ENCODE measurements at places on chromosomes 2 and 18.

GRCh38 chr2:50490991-50491390 is 540.9 kb downstream of the NRXN1 start:
- no peak for DNase-seq

DNA sequence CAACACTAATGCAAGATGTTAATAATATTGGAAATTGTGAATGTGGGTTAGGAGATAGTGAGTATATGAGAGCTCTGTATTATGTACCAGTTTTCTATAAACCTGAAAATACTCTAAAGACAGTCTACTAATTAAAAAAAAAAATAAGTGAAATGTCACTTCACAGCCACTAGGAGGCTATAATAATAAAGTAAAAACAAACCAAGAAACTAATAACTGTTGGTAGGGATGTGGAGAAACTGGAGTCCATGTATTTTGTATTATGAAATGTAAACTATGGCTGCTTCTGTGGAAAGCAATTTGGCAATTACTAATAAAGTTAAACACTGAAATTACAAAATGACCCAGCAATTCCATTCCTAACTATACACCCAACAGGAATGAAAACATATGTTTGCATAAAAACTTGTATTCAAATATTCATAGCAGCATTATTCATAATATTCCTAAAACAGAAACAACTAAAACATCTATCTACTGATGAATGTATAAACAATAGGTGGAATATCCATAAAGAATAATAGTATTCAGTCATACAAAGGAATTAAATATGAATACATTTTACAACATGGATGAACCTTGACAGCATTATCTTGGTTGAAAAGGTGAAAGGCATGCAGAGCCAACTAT is 36.2 kb downstream of the CCDC178 start:
- DNase-seq: no peak

- DNase-seq: no peak
Observed at GRCh38 chr2:14816069-14817060, 183.8 kb downstream of the LRATD1 start.

GRCh38 chr2:101710471-101711318 is 13.2 kb downstream of the MAP4K4 start:
- no peak for DNase-seq

DNA sequence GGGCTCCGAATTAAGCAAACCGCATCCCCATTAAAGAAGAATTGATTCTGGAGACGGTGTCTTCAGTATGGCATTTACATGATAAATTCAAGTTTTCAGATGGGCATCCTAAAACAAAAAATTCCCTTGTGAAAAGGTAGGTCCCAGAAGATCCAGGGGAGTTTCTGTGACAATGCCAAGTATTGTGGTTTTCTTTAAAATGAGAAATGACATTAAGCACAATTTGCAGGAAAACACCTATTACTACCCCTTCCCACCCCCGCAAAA is 689 bp upstream of the YWHAQ start:
- no peak for DNase-seq

- DNase-seq: no peak
Observed at GRCh38 chr2:190069936-190070696, 7.6 kb upstream of the MSTN start.

DNA sequence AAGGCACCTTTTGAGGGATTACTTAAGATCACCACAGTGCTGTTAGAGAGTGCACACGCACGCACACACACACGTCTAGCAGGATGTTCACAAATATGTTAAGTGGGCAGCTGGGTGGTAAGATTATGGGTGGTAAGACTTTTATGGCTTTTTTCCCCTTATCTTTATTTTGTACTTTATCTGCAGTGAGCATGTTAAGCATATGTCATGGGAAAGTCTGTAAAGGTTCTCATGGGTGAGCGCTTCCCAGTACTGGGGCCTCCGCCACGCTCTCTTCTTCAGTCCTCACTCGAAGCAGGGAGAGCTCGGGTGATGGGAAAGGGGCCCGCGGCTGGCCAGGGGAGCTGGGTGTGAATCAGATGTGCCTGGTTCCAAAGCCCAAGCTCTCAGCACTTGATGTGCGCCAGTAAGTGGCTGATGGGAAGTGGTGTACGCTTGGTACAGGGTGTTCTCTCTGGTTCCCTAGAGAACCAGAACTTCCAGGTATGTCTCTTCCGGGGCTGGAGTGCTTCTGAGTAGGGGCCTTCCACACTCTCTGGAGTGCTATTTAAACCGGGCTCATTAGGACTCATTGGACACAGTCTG is 83.9 kb upstream of the YWHAQ start:
- no peak for DNase-seq

DNA sequence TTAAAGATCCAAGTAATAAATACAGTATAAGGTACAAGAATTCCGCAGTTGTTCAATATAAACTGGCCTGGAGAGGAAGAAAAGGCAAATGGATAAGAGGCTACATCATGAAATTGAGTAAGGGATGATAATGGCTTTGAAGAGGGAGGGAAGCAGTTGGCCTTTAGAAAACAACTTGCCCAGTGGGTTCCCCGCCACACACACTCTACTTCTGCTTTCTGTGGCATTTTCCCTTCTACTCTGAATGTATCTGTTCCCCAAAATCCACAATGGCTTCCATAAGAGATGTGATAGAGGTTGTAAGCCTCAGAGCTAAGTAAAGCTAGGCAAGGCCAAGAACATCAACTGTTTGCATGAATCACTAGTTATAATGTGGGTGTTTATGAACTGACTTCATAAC is 221.3 kb downstream of the MBD2 start:
- DNase-seq: no peak

GRCh38 chr18:6058941-6059340 is 163.6 kb upstream of the TMEM200C start:
- DNase-seq: no peak
